NCI-H526 (cell line): ENCODE measurements at places on chromosomes 7 and 10.

DNA sequence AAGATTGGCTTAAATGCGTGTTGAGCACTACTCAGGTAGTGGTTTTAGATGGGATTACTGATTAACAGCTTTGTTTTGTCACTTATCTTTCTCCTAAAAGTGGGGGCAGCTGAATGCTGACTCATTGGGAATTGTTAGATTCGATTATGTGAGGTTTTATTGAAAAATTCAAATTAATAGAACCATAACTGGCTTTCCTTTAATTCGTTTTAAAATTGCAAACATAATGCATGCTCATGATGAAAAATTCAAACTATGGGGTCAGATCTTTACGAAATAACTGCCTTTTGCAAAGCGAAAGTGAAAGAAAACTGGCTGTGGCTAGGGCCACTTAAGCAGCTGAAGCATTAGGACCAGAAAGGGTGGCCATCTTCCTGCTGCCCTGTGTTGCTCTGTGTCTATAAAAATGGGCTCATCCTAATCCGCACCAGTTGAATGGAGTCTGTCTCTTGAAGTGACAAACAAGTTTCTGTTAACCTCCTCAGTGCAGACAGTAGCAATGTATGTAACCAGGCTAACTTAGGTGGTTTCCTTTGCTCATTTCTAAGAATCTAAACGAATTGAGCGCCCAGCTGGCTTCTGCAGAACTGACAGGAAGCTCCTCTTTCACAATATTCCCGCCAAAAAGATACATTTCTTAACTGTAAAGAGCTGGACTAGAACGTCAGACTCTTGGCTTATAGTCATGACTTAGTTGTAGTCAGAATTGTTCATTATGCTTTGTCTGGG, 27.8 kb downstream of the DENND10 start:
- DNase-seq = no peak

- no peak for DNase-seq
Measured at GRCh38 chr10:123962756-123963530, 71.3 kb upstream of the CPXM2 start.

- no peak for DNase-seq
Measured at GRCh38 chr7:142185801-142186200, 72.1 kb downstream of the PRSS58 start.

- DNase-seq = no peak
Measured at GRCh38 chr10:12041766-12042408, 722 bp downstream of the UPF2 start.

- DNase-seq = no peak
Measured at GRCh38 chr10:69902835-69903535, 101.3 kb downstream of the COL13A1 start.

DNA sequence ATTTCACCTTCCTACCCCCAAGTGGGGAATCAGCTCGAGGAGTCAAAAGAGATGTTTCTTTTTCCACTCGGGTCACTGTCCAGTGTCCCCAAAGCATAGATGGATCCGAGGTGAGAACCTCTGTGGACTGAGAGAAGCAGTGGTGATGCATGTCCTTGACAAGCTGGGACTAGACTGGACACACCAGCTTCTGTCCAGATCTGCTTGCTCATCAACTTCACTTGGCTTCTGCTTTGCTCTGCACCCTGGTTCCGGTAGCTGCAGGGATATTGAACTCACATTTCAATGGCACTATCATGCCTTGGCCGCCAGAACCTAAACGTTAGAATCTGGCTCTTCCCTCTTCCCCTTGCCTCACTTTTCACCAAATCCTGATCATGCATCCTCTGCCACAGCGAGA, 50.3 kb upstream of the CXCL12 start:
- no peak for DNase-seq

GRCh38 chr7:13849163-13849892, 140.1 kb downstream of the ETV1 start:
- no peak for DNase-seq

- no peak for DNase-seq
Measured at GRCh38 chr7:78225534-78225933, 427.0 kb downstream of the PHTF2 start.

DNA sequence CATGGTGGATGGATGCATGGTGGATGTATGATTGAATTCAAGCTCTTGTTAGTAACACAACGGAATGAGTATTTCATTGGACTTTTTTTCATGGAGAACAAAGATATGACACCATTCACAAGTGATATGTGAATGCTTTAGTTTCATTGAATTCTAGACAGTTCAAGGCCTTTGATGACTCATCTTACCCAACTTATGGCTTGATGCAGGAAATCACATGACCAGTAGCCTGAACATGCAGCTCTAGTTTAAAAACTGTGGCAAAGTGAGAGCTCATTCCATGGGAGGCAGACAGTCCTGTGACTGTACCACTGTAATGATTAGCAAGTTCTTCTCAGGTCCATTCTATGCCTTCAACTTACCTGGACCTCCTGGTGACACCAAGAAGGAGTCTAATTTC, 1239.3 kb downstream of the TYW1 start:
- DNase-seq = no peak

DNA sequence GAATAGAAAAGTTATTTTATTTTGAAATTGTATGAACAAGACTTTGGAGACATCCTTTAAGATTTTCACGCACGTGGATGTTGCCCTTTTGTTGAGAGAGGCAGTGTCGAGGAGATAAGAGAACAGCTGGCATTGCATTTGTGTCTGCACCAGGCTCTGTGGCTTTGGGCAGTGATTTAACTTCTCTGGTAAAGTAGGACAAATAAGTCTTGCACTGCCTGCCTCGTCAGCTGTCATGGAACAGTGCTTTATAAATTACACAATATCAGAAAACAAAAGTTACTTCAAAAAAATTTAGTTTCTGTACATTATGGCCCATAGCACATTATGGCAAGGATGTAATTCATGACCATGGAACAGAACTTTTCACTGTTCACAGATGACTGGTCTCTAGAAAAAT, 20.1 kb downstream of the SNX10 start:
- DNase-seq = no peak

- no peak for DNase-seq
Measured at GRCh38 chr7:71626206-71626605, 494.3 kb downstream of the GALNT17 start.

- DNase-seq = peak; percentile 47
Measured at GRCh38 chr7:99733448-99733847, 1.5 kb downstream of the CYP3A7 start.

- no peak for DNase-seq
Measured at GRCh38 chr10:32376097-32376496, 29.1 kb upstream of the EPC1 start.

DNA sequence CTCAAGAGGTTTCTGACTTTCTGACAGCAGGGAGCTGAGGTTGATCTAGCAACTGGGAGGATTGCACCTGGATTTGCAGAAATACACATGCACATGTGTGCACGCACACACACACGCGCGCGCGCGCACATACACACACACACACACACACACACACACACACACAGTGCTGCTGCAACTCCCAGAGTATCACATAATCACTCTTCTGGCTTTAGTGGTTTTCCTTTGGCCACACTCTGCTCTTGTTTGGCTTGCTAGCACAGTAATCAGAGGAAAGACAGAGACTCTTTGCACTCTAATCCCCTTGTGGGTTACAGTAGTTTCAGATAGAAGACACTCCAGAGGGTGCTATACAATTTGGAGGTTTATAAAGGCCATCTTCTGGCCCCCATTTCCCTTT, 705.0 kb downstream of the AUTS2 start:
- DNase-seq = no peak

GRCh38 chr10:72333112-72334015, 21.4 kb downstream of the DNAJB12 start:
- no peak for DNase-seq
